ENCODE measurements at places on chromosomes 12 and 14.

DNA sequence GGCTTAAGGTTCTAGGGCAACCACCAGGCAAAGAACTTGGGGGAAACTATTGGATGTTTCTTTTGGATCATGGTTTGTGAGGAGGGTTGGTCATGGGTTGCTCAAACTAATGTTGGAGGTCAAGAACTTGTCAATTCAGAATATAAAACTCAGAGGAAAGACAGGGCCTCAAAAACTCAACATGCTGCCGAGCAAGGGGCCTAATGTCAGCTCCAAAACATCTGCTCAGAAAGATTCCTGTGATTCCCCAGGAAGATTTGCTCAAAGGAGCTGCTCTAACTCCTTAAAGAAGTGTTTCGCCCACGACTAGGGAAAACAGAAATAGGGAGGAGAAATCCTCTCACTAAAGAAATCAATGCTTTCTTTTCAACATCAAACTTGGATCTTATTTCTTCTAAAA lies 3.7 kb upstream of the IGF1 start:
- no peak for DNase-seq

GRCh38 chr14:60095231-60095630 lies 3.5 kb downstream of the PCNX4 start:
- DNase-seq = no peak

DNA sequence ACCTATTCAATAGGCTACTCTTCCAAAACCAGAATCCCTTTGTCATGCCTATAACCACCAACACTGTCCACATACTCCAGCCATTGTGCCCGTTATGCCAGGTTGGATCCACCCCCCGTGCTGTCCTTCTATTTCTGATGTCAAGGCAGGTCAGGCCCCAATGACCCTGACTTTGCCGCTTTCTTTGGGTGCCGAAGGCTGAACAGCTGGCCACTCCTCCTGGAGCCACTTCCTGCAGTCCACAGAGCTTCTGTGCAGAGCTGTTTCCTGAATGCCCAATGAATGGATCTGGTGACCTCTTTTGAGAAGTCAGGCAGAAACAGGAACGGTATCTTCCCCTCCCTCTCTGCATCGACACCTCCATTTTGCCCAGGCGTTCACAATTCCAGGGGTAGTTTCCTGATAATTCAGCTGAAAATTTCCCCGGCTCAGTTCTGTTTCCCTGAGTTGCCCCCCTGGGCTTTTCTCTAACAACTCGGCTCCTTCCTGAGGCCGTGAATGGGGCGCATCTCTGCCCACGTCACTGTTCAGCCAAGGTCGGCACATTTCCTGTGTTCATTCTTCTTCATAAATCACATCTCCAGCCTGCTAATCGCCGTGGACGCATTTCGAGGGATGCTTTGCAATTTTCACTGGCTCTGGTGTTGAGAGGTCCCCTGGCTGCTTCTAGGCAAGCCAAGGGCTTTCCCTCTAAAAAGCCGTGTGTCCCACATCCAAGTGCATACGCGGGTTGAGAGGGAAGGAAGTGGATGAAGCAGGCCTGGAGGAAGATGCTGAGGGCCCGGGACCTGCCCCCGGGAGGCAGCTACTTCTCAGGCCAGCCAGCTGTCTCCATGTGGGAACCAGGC lies 86.5 kb downstream of the PAPOLA start:
- DNase-seq = no peak

DNA sequence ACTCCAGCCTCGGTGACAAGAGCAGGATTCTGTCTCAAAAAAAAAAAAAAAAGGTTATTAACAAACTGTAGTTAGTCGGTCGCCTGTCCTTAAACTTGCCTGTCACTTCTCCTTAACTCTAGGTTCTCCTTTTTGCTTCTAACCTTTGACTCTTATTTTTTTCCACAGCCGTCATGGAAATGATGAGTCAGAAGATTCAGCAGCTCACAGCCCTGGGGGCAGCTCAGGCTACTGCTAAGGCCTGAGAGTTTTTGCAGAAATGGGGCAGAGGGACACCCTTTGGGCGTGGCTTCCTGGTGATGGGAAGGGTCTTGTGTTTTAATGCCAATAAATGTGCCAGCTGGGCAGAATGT lies 418 bp upstream of the MYG1 start:
- DNase-seq = no peak

DNA sequence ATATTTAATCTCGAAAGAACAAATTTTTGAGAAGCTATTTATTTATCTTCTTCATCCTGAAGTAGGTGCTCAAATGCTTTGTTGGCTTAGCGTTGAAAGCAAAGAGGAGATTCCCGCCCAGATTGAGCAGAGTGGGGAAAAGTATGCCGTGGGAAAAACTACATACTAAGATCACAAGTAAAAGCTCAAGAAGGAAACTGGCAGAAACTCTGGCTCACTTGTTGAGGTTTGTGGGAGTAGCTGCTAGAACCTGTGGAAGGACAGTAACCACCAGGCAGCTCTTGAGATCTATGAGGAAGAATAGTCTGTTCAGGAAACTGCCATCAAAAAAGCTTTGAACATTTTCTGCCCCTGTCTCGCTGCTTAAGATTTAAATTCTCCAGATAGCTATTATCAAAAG lies 3.9 kb downstream of the MYRFL start:
- no peak for DNase-seq

GRCh38 chr12:116887244-116887643 lies 6.0 kb upstream of the HRK start:
- DNase-seq = no peak

DNA sequence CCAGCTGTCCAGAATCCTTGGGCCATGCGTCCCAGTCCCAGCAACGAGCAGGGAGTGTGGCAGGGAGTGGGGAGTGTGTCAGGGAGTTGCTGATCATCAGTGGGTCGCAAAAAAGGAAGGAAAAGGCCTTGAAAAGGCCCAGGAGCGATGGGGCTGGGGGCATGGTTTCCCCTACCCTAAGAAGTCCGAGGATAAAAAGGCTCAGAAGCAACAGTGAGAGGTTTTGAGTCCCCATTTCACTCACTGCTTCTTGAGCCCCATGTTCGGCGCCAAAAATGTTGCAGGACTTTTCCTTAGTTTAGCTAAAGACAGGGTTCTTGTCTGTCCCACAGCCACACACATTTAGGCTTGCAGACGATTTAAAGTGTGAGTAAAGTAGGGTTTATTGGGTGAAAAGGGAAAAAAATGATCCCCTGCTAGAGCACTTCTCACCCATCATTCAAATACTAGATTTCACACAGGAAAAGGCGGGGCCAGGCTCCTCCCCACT lies 189.5 kb downstream of the KCNC2 start:
- DNase-seq = no peak

GRCh38 chr14:28382444-28383190 lies 384.0 kb upstream of the FOXG1 start:
- DNase-seq = no peak

- DNase-seq = no peak
Observed at GRCh38 chr12:66676241-66676640, 2.6 kb downstream of the GRIP1 start.

DNA sequence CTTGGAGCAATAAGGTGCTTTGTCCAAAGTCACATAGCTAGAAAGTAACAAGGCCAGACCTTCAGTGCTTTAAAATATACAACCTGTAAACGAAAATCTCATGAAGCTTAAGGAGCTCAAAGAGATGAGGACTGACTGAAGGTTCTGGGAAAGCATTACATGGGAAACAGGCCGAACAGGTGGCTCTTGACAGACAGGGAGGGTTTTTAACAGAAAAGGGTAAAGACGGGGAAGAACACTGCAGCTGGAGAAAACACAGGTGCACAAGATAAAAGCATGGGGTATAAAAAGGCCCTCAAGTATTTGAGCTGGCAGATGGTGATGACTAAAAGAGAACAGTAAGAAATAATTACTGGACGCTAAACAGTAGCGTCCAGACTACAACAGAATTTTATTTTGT lies 257.2 kb downstream of the NELL2 start:
- DNase-seq = no peak

DNA sequence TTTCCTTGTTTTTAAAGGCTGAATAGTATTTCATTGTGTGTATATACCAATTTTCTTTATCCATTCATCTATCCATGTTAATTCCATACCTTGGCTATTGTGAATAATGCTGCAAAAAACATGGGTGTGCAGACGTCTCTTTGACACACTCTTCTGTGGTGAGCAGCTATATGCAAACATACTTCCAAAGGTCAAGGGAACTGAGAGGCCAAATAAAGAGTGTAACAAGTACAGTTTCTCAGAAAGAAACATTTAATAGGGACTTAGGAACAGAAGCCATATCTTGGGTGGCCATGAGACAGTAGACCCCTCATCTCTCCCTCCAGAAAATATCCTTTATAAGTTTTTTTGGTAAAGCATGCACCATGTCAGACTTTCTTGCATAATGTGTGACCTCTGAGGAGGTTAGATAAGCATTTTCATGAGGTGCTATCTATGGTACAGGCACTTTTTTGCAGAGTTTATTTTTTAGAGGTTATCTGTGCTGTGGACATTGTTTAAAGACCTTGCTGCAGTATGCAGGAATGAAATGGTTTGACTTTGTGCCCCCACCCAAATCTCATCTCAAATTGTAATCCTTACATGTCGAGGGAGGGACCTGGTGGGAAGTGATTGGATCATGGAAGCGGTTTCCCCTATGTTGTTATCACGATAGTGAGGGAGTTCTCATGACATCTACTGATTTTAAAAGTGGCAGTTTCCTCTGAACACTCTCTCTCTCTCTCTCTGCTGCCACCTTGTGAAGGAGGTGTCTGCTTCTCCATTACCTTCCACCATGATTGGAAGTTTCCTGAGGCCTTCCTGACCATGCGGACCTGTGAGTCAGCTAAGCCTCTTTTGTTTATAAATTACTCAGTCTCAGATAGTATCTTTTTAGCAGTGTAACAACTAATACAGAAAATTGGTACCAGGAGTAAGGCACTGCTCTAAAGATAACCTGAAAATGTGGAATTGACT lies 1202.3 kb downstream of the GALC start:
- DNase-seq = no peak

DNA sequence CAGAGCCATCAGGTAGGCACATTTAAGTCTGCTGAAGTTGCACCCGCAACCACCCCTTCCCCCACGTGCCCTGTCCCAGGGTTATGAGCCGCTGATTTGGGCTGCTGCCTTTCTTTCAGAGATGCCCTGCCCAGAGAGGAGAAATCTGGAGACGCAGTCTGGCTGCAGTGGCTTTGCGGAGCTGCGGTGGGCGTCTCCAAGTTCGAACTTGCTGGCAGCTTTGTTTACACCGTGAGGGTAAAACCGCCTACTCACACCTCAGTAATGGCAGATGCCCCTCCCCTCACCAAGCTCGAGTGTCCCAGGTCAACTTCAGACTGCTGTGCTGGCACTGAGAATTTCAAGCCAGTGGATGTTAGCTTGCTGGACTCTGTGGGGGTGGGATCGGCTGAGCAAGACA lies 14.7 kb downstream of the PTCSC3 start:
- DNase-seq = no peak

DNA sequence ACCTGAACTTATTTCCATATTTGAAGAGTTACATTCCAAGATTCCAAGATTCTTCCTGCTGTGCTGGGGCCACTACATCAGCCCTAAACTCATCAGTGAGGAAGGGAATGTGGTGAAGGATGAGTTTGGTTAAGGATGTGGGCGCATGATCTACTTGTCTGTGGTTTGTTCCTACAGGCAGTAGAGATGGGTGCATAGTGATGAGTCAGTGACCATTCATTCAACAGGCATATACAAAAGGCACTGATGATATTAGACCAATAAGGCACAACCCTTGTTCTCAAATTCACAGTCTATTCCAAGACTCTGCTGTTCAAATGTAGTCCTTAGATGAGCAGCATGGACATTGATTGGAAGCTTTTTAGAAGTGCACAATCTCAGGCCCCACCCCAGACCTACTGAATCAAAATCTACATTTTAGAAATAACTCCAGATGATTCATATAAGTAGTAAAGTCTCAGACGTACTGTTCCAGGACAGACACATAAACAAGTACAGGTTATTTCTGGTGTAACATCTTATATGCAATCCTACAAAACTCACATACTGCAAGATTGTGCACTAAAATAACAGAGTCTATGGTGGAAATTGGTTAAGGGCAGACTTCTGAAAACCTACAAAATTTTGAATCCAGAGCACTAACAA lies 47.7 kb upstream of the MAP3K9 start:
- no peak for DNase-seq

DNA sequence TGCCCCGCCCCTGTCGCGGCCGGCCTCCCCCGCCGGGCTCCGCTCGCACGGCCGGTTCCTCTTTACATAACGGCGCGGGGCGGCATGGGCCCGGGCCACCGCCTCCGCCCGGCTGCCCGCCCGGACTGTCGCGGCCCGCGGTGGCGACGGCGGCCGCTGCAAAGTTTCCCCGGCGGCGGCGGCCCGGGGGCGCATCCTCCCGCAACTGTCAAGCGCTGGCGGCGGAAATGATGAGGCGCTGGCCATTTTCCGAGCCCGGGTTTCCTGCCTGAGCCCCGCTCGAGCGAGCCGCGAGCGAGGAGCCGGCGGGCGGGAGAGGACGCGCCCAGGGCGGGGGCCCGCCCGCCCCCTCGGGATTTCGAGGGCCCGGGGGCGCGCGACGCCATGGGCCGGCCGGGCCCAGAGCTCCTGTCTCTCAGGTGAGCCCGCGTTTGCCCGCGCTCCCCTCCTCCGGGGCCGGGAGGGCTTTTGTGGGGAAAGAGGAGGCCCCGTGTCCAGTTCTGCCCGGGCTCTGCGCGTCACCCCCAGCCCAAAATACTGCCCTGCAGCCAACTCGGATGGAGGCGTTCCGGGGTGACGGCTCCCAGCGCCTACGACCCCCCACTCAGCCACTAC lies at the start of gene SH2B3:
Gene SH2B3, plus strand, starts transcription at position 65 of the 615 bp plus-strand sequence. CDS start 12,223 bp downstream, outside the sequence.
- DNase-seq = no peak

DNA sequence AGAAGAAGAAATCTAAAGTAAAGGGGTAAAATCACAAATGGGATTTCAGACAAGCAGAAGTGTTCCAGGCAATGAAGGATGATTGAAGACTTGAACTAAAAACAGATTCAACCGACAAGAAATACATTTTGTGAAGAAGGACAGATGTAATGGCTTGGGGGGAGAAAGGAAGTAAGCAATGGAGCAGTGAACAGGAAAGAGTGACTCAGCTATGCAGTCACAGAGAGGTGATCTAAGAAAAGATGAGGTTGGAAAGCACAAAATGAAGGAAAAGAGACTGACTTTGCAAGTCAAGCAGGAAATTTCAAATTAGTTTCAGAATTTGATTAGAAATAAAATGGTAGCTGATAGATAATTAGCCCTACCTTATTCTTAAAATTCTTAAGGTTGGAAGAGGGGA lies 66.5 kb downstream of the PUS7L start:
- DNase-seq = no peak

GRCh38 chr14:68856572-68856971 lies 63.7 kb upstream of the ZFP36L1 start:
- DNase-seq = no peak

DNA sequence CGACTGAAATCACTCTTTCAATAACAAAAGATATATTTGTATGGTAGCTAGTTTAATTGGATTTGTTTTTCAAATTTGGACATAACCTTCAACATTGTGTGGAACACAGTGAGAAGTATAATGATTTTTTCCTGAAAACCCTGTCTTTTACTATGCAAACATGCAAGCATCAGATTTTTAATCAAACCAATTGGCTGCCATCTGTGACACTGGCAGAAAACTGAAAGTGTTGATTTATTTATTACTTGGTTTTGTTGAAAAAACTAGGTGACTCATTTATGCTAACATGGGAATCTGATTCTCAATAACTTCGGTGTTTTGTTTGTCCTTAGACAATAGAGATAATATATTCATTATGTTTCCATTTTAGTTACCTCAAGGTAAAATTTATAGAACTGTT lies 82.0 kb downstream of the NTS start:
- no peak for DNase-seq

GRCh38 chr12:13945236-13945635 lies 36.2 kb downstream of the GRIN2B start:
- DNase-seq = no peak

- DNase-seq = no peak
Observed at GRCh38 chr14:94481468-94482131, 5.6 kb upstream of the SERPINA9 start.

All from stimulated activated CD8-positive, alpha-beta memory T cell treated with anti-CD3 and anti-CD28 coated beads, Interleukin-12 subunit alpha, Interleukin-12 subunit beta, amount 100 ng/mL, for 4 hours (primary cell).